Non-pigmented ciliary epithelial cell (primary cell): ENCODE measurements at places on chromosomes 5 and 9.

- DNase-seq: no peak
Observed at GRCh38 chr5:74401281-74401945, 239.1 kb downstream of the ENC1 start.

GRCh38 chr5:1930501-1930879, 47.8 kb upstream of the IRX4 start:
- no peak for DNase-seq

DNA sequence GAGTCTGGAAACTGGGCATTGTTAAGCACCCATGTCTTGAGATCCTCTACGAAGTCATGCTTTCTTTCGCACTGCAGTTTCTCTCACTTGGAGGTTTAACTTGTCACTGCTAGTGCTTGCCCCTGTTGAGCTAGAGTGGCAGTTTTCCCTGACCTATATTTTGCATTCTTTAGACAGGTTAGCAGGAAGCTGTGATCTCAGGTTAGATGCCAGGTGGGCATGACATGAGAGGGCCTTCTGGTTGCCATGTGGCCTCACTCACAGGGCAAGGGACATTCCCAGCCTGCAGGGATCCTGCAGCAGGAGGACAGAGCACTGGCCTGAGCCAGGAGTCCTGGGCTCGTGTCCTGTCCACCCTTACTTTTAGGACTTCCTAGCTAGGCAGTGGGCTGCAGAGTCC, 28.6 kb downstream of the SLC36A1 start:
- no peak for DNase-seq

GRCh38 chr5:7678030-7678429, 172.9 kb downstream of the CFAP90 start:
- DNase-seq: no peak

DNA sequence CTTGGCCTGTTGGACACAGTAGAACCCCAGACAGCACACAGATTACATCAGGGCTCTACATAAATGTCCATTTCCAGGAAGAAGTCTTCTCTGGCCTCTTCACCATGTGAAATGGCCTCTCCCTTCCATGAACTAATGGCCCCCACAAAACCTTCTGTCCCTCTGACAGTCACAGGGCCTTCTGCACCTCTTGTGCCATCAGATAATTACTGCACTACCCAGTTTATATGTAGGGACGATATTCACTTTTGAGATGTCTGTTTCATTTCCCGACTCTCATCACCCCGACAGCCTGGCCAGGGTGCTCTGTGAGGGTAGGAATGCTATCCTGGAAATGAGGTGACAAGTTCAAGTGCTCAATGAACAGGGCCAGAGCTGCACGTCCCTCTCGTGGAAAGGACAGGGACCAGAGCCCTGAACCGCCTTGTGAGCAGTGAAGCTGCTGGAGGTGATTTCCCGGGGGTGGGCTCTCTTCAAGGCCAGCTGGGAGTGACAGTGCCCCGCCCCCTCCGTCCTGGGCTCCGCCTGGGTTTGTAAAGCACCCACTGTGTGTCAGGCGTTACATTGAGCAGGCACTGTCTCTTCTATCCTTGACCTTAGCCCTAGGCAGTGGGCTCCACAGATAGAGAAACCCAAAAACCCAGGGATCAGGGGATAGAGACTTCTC, 3.0 kb upstream of the FAM78A start:
- no peak for DNase-seq
